ENCODE measurements at places on chromosomes 1 and 21. TPM values are rescaled to one million over a fixed set of nuclear protein-coding genes. Genes with fewer than 3 reads are reported as not detected.

PTPRC gene
- total RNA-seq: not detected

CLIC6 gene
- not detected for total RNA-seq

ZBTB48 gene
- total RNA-seq: 10.2 TPM

GSTM1 gene
- 18.4 TPM for total RNA-seq

BATF3 gene
- 0.80 TPM for total RNA-seq

SLAMF7 gene
- total RNA-seq: 0.19 TPM

PGLYRP4 gene
- 0.55 TPM for total RNA-seq

HSD3B2 gene
- not detected for total RNA-seq

KIAA1614 gene
- total RNA-seq: 1.3 TPM

ASAP3 gene
- total RNA-seq: 20.3 TPM

PEX14 gene
- total RNA-seq: 17.9 TPM

FMO5 gene
- 0.39 TPM for total RNA-seq

CRABP2 gene
- 7.6 TPM for total RNA-seq

ARHGEF16 gene
- 10.5 TPM for total RNA-seq

HES4 gene
- total RNA-seq: 3.0 TPM

ZSCAN20 gene
- total RNA-seq: 3.2 TPM

HCRTR1 gene
- not detected for total RNA-seq

ADAM30 gene
- total RNA-seq: not detected

AIRE gene
- total RNA-seq: not detected

E2F2 gene
- total RNA-seq: 0.08 TPM

TTLL10 gene
- total RNA-seq: not detected

FCRLB gene
- 0.78 TPM for total RNA-seq

NUP210L gene
- not detected for total RNA-seq

LPAR3 gene
- total RNA-seq: 40.6 TPM

DIO1 gene
- not detected for total RNA-seq

CYP4Z1 gene
- total RNA-seq: not detected

CD48 gene
- not detected for total RNA-seq

Data from hair follicular keratinocyte (primary cell).